SK-N-SH (cell line): ENCODE measurements at places on chromosomes 7 and 10.

- DNase-seq = no peak
Measured at GRCh38 chr10:129219364-129219763, 247.7 kb upstream of the MGMT start.

GRCh38 chr10:43922335-43923280 is 273.9 kb upstream of the ZNF32 start:
- no peak for DNase-seq

- DNase-seq = no peak
Measured at GRCh38 chr7:35992436-35992835, 160.6 kb upstream of the EEPD1 start.

- DNase-seq = no peak
Measured at GRCh38 chr7:71553306-71553705, 421.4 kb downstream of the GALNT17 start.
